NCI-H1092 (cell line): ENCODE measurements at places on chromosomes 2 and 18.
A peak's percentile ranks its signal among the peaks of the same experiment; 100 is the strongest.

- no peak for DNase-seq
Measured at GRCh38 chr2:234773129-234773528, 178.7 kb upstream of the SH3BP4 start.

GRCh38 chr2:40304340-40304739, 147.6 kb downstream of the SLC8A1 start:
- no peak for DNase-seq

- DNase-seq, result no peak
Measured at GRCh38 chr2:10058251-10059015, 15.1 kb downstream of the KLF11 start.

GRCh38 chr2:9205963-9206948, at the start of gene ASAP2:
Gene ASAP2 (plus strand): TSS chr2:9206812. CDS start chr2:9207105, 293 bp downstream.
- peak; percentile 24 for DNase-seq

DNA sequence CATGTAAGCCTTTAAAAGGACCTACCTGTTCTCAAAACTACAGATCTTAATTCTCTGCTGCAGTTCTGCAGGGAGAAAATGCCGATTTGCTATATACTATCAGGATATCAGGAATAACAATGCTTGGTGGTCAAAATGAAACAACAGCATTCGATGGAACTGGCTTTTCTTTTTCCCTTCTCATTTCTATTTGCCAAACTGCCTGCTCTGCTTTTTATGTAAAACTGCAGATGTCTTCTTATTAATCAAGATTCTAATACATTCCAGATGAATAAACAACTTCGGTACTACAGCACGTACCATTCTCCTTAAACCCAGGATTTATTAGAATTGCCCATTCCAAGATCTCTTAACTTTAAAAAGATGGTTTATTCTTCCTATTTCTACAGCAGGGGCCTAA, 100.9 kb downstream of the ZNF521 start:
- DNase-seq, result no peak

DNA sequence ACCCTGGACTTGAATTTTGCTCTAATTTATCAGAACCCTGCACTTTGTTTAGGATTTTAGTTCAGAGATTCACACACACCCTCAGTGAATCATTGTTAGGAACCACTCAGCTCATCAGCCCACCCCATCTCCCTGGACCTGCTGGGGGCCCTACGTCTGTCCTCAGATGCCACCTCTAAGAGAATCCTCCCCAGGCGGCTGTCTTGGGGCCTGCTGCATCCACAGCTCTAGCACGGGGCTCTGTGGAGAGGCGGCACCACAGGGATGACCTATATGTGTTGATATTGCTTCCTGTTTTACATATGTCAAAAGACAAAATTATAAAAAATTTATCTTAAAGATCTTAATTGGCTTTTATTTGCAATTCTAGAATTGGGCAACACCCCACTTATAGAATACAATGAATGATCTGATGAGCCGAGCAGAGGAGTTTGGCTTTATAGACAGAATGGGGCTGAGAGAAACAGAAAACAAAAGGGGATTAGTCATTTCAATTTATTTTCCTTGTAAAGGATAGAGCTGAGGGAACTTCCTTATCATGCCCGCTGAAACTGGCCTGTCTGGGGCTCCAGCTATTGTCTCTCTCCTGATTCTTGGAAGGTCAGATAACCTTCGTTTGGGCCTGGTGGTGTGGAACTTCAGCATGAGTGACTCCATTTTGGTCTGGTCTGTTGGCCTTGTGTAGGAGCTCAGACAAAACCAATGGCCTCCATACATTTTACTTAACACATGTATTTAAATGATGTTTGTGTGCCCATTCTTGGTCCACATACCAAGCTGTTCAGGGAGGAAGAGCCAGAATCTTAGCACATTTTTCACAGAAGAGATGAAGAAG, 1.4 kb downstream of the MYO7B start:
- DNase-seq, result no peak

- DNase-seq, result no peak
Measured at GRCh38 chr2:97724501-97724900, 11.1 kb downstream of the ZAP70 start.

GRCh38 chr2:151665959-151666358, 68.3 kb downstream of the NEB start:
- no peak for DNase-seq

- no peak for DNase-seq
Measured at GRCh38 chr2:95359501-95359930, 43.0 kb upstream of the FAHD2A start.
